ENCODE measurements at places on chromosomes 1 and 21.

DNA sequence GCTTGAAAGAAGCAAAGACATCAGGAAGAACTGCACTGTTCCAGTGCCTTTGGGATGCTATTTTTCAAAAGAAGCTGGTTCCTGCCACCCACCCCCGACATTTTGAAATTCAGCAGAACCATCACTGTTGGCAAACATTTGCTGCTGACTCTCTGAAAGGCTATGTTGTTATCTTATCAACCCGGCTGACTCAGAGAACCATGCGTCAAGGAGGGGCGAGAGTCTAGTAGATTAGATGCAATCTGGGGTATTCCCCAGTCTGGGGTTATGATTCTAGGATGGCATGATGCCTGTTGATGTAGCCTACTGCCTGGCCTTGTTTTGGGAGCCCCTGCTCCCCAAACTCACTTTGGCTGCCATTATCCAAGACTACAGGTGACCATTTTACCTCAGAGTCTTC lies 267.8 kb upstream of the RUNX1 start:
- H3K4me1 ChIP-seq, result no peaks in the 10 kb centered on the region
- no peak overlapping the region for H3K4me3 ChIP-seq
- DNase-seq, result no peak
- H3K27me3 ChIP-seq, result no peaks in the 10 kb centered on the region
- no peak overlapping the region for H3K27ac ChIP-seq

DNA sequence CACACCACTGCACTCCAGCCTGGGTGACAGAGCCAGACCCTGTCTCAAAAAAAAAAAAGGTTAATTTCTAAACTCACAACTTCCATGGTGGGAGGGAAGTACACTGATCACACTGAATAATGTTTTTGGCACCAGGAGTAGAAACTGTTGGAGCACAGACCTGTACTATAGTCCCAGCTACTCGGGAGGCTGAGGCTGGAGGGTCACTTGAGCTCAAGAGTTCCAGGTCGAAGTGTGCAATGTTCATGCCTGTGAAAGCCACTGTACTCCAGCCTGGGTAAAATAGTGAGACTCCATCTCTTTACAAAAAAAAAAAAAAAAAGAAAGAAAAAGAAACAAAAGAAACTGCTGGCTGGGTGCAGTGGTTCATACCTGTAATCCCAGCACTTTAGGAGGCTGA lies 35.3 kb downstream of the TMEM50B start:
- no peaks in the 10 kb centered on the region for H3K27me3 ChIP-seq
- H3K36me3 ChIP-seq, result no peaks in the 10 kb centered on the region
- H3K4me3 ChIP-seq, result no peak overlapping the region
- H3K27ac ChIP-seq, result no peak overlapping the region
- no peaks in the 10 kb centered on the region for H3K4me1 ChIP-seq
- no peak for DNase-seq

- DNase-seq, result no peak
- H3K27me3 ChIP-seq, result peaks cover 32% of the 10 kb centered on the region
- H3K36me3 ChIP-seq, result no peaks in the 10 kb centered on the region
- no peak overlapping the region for H3K4me3 ChIP-seq
- no peak overlapping the region for H3K27ac ChIP-seq
Observed at GRCh38 chr21:32206631-32207405, 72.0 kb downstream of the MIS18A start.

GRCh38 chr21:46142582-46143473 lies 12.6 kb downstream of the FTCD start:
- no peaks in the 10 kb centered on the region for H3K27me3 ChIP-seq
- H3K36me3 ChIP-seq, result no peaks in the 10 kb centered on the region
- H3K4me3 ChIP-seq, result no peak overlapping the region
- no peaks in the 10 kb centered on the region for H3K4me1 ChIP-seq
- H3K27ac ChIP-seq, result no peak overlapping the region

GRCh38 chr1:27026621-27027574 lies 14.2 kb upstream of the TENT5B start:
- no peak for DNase-seq
- peaks cover 2% of the 10 kb centered on the region for H3K4me1 ChIP-seq
- no peak overlapping the region for H3K4me3 ChIP-seq
- H3K27ac ChIP-seq, result no peak overlapping the region
- H3K36me3 ChIP-seq, result no peaks in the 10 kb centered on the region

DNA sequence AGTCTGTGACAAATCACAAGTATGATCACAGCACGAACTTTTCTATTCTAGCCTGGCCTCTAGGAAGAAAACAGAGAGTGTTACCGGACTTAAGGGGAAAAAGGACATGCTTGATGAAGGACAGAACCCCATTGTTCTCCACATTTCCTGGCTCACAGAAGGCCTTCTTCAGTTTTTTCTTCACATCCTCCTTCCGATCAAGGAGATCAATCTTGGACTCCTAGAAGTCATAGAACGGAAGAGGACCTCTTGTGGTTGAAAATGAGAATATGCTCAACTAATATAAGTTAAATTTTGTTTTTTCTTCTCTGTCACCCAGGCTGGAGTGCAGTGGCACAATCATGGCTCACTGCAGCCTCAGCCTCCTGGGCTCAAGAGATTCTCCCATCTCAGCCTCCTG lies 30.3 kb downstream of the YARS1 start:
- no peak overlapping the region for H3K27ac ChIP-seq
- H3K27me3 ChIP-seq, result no peaks in the 10 kb centered on the region
- peaks cover 54% of the 10 kb centered on the region for H3K4me1 ChIP-seq
- no peak for DNase-seq
- peaks cover 77% of the 10 kb centered on the region for H3K36me3 ChIP-seq
- no peak overlapping the region for H3K4me3 ChIP-seq

GRCh38 chr1:201710632-201711597 lies 118.0 kb upstream of the IPO9 start:
- H3K4me3 ChIP-seq, result no peak overlapping the region
- H3K4me1 ChIP-seq, result peaks cover 39% of the 10 kb centered on the region
- DNase-seq, result no peak
- H3K36me3 ChIP-seq, result no peaks in the 10 kb centered on the region
- no peaks in the 10 kb centered on the region for H3K27me3 ChIP-seq

DNA sequence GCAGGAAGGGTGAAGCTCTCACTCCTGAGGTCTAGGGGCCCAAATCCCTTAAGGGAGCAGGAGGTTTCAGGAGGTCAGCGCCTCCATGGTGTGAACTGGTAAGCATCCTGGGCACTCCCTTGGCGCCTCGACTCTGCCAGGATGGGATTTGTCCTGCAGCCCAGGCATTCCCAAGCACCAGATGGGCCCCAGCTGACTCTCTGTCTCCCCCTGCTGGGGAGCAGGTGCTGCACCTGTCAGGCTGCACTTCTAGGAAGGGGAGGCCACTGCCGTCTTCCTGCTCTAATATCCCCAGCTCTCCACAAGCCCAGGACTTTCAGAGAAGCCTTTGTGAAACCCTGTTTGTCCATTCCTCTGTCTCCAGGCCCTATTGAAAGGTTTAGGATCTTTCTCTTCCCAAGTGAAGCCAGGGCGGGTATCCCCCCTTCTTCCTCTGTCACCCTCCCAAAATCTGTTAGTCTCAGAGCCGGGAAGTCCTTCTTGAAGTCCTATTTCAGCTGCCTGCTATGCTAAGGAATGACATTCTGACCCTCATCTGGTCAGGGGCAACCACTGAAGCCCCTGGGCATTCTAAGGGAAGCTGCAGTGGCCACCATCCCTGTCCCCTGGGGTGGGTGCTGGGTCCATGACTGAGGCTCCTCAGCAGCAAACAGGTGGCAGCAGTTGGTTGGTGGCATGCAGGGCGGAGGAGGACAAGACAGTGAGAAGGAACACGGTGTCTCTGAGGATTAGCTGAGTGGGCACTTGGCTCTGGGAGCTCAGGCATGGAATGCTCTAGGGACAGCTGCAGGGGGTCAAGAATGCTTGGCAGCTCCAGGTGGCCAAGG lies 3.2 kb downstream of the MYBPH start:
- H3K27me3 ChIP-seq, result no peaks in the 10 kb centered on the region
- no peaks in the 10 kb centered on the region for H3K36me3 ChIP-seq
- H3K4me3 ChIP-seq, result no peak overlapping the region
- no peak overlapping the region for H3K27ac ChIP-seq

GRCh38 chr1:60977661-60978060 lies 104.7 kb upstream of the NFIA start:
- no peak overlapping the region for H3K4me3 ChIP-seq
- no peaks in the 10 kb centered on the region for H3K36me3 ChIP-seq
- no peak overlapping the region for H3K27ac ChIP-seq

- no peaks in the 10 kb centered on the region for H3K27me3 ChIP-seq
- no peak for DNase-seq
- no peak overlapping the region for H3K27ac ChIP-seq
- H3K36me3 ChIP-seq, result no peaks in the 10 kb centered on the region
- no peak overlapping the region for H3K4me3 ChIP-seq
Observed at GRCh38 chr21:41246808-41247207, 69.8 kb upstream of the FAM3B start.

- H3K27me3 ChIP-seq, result no peaks in the 10 kb centered on the region
- H3K4me1 ChIP-seq, result no peaks in the 10 kb centered on the region
- no peak for DNase-seq
Observed at GRCh38 chr1:171983584-171983983, 142.3 kb downstream of the DNM3 start.

DNA sequence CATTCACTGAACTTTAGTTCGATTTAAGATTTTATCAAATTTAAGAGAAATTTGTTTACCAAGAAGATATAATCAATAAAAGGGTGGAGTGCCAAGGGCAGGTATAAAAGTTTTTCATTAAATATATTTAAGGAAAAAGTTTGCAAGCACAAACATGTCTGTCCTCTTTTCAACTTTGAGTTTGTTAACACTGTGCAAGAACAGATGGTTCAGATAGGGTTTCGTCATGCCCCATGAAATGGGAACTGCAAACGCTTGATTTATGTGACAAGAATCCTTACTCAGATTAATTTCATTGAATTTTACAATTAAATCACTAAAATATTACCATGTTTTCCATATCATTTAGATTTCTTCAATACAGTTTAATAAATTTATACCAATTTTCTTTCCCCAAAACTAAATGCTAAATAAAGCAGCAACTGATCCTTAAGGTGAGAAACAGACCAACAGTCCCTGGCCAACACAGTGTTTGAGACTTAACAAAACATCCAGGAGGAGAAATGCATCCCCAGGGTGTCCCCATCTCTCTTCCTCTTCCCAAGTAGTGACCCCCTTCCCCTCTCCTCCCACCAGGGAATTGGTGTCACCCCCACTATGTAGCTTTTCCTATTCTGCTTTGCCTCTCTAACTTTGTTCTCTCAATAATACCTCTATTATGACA lies 292.9 kb downstream of the LTN1 start:
- no peak for DNase-seq
- H3K36me3 ChIP-seq, result no peaks in the 10 kb centered on the region
- H3K4me1 ChIP-seq, result no peaks in the 10 kb centered on the region
- no peak overlapping the region for H3K4me3 ChIP-seq
- no peaks in the 10 kb centered on the region for H3K27me3 ChIP-seq

DNA sequence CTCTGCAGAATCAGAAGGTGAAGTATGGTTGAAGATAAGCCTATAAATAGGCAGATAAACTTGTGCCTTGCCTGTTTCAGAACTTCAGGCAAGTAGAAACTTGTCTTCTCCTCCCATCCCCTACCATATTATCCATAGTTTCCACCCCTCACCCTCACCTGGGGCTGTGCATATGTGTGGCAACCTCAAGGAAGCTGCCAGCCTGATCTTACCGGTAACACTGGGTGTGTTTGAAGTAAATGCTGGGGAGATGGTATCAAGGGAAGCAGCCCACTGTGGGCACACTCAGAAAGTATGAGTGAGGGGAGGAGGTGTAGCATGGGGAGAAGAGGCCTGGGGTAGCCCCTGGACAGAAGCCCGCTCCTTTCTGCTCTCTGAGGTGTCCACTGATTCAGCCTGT lies 14.5 kb downstream of the VANGL2 start:
- no peak overlapping the region for H3K27ac ChIP-seq
- H3K36me3 ChIP-seq, result no peaks in the 10 kb centered on the region
- no peak overlapping the region for H3K4me3 ChIP-seq
- no peaks in the 10 kb centered on the region for H3K4me1 ChIP-seq
- 0 out of 2 replicates have a peak, but pooled peaks cover 5% of the 10 kb centered on the region for H3K27me3 ChIP-seq
- no peak for DNase-seq

DNA sequence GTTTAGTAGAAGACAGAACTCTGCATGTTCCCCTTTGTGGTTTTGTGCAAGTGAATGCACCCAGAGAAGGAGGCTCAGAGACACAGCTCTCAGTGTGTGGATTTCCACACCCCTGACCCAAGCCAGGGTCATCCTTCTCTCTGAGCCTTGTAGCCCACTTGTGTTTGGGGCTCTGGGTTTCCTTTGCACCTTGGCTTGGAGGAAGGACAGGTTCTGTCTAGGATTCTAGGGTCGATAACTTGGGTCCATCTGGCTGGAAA lies 27.2 kb downstream of the MYOG start:
- no peaks in the 10 kb centered on the region for H3K36me3 ChIP-seq
- no peak overlapping the region for H3K27ac ChIP-seq
- H3K4me1 ChIP-seq, result no peaks in the 10 kb centered on the region
- peaks cover 25% of the 10 kb centered on the region for H3K27me3 ChIP-seq
- no peak overlapping the region for H3K4me3 ChIP-seq

DNA sequence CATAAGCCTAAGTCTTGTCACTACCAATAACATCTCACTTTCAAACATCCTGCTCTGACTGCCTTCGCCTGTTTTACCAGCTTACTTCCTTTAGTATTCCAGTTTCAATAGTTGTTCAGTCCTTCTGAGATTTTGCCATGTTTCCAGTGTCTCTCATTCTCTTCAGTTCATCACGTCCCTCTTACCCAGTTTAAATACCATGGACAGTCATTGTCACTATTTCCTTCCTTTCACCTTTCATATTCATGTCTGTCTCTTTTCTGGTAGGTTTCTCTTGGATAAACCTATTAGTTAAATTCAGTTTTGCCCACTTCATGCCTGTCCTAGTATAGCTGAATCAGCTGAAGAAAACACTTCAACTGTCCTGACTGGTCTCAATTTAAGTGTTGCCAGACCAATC lies 5.9 kb downstream of the ATF6 start:
- H3K27me3 ChIP-seq, result no peaks in the 10 kb centered on the region
- H3K27ac ChIP-seq, result no peak overlapping the region

DNA sequence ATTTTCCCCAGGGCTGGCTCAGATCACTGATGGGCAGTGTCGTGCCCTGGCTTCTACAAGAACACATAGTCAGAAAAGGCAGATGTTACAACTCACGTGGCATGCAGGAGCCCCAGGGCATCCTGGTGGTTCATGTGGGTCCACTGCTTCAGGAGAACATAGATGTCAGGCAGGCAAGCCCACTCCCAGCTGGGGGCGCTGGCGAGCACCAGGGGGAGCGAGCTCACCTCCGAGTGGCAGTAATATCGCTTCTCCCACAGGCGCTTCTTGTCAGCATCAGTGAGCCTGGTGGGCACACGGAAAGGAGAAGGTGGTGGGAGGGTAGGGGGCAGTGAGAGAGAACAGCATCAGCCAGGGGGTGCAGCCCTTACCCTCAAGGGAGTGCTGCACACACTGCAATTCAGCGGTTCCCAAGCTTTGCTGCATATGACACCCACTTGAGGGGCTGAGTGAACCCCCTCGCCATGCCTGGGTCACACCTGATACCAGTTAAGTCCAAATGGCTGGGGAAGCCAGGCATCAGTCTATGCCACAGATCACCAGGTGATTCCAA lies 34.3 kb upstream of the PPP1R15B start:
- no peaks in the 10 kb centered on the region for H3K27me3 ChIP-seq
- no peak overlapping the region for H3K4me3 ChIP-seq
- peaks cover 73% of the 10 kb centered on the region for H3K4me1 ChIP-seq
- no peak overlapping the region for H3K27ac ChIP-seq

All from PC-9 (cell line).